MV-4-11 (cell line): ENCODE measurements at places on chromosomes 6 and 20.

DNA sequence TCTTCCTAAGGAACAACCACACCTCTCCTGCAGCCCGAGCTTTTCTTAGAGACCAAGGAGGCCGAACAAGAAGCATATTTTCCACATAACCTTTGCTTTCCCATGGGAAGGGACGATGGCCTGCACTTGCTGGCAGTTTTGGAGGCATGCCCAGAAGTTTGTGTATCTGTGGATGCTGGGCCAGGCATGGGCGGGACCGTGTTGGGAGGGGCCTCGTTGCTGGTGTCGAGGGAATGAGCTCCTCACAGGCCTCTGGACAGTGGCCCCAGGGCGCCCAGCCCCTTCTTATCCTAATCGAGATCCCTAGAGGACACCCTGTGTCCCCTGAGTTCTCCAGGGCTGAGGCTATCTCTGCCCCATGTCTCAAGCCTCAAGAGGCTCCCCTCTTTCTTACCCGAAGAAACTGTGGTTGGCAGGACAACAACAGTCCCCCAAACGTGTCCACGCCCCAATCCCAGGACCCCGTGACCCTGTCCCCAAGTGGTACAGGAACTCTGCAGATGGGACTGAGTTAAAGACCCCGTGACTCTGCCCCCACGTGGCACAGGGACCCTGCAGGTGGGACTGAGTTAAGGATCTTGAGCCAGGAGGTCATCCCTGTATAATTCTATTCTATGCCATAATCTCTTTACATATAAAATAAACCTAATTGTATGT lies 99.5 kb upstream of the BHLHE23 start:
- no peak for DNase-seq

DNA sequence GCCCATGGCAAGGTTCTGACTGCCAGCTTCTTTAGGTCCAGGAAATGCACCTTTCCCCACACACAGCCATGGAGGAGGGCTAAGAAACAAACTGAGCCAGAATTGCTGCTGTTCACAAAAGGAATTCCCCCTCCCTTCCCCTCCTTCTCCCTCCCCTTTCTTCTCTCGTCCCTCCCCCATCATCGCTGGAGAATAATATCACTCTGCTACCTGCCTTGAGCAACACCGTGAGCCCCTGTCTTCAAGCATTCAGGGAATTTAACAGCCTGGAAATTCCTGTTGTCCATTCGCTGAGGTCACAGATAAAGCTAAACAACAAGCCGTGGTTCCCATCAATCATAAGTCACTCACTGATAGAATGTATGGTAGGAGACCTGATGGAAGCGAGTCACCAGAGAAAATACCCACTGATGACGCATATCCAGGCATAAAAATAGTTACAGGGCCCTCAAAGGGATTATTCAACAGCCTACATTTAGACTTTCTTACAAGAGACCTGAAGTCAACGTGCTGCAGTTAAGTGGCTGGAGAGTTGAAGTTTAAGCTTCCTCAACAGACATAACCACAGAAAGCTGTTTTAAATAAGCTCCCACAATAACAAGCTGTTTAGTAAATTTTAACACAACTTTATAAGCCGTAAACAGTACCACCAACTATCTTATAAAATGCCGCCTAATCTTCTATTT lies 59.7 kb downstream of the HIVEP2 start:
- DNase-seq: peak; percentile 72

GRCh38 chr6:156260815-156261214 lies 516.4 kb upstream of the ARID1B start:
- DNase-seq: no peak

GRCh38 chr6:57302477-57302876 lies 15.0 kb upstream of the PRIM2 start:
- DNase-seq: no peak

- peak; percentile 58 for DNase-seq
These were observed 10.0 kb upstream of the PFDN4 start for GRCh38 chr20:54197621-54198604.

- peak; percentile 21 for DNase-seq
These were observed 2.1 kb downstream of the VEGFA start for GRCh38 chr6:43771858-43772680.

GRCh38 chr6:82178077-82178758 lies 69.3 kb downstream of the IBTK start:
- peak; percentile 8 for DNase-seq

GRCh38 chr6:64146094-64146493 lies 510.5 kb downstream of the PHF3 start:
- DNase-seq: no peak

GRCh38 chr6:79071547-79071946 lies 6.5 kb downstream of the PHIP start:
- no peak for DNase-seq

DNA sequence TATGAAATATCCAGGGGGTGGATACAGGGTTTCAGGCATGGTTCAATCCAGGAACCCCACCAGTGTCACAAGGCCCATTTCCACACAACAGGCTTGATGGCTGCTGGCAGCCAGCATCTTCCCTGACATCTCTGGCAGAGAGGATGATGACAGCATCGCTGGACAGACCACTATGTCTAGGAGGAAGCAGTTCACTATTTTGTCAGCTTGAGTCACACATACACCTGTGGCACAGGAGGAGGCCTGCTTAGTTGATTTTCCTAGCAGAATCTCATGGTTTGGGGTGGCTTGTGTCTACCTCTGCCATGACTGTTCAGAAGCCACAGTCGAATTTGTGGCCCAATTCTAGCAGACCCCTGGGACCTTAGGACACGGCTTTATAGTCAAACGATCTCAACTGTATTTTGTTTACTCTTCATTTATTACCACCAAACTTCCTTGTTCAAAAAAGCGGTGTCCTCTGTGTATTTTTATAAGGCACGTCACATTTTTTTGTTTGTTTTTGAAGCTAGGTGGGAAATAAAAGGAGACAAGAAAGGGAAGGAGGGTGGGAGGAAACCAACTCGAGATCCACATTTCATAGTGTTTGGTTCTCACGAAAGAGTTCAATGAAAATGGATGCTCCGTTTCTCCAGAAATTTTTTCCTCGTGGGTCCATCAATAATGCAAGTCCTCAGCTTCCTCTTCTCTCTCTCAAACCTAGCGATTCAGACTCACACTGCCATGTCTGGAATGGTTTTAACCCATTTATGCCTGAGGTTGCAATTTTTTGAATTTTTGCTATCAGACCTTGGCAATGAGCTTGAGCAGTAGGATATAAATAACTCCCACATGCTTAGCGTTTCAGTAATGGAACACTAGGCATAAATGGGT lies 94.4 kb downstream of the TOX2 start:
- no peak for DNase-seq

GRCh38 chr6:20722455-20722854 lies 188.2 kb downstream of the CDKAL1 start:
- no peak for DNase-seq

- no peak for DNase-seq
These were observed 457.8 kb downstream of the EPM2A start for GRCh38 chr6:145277358-145278086.

DNA sequence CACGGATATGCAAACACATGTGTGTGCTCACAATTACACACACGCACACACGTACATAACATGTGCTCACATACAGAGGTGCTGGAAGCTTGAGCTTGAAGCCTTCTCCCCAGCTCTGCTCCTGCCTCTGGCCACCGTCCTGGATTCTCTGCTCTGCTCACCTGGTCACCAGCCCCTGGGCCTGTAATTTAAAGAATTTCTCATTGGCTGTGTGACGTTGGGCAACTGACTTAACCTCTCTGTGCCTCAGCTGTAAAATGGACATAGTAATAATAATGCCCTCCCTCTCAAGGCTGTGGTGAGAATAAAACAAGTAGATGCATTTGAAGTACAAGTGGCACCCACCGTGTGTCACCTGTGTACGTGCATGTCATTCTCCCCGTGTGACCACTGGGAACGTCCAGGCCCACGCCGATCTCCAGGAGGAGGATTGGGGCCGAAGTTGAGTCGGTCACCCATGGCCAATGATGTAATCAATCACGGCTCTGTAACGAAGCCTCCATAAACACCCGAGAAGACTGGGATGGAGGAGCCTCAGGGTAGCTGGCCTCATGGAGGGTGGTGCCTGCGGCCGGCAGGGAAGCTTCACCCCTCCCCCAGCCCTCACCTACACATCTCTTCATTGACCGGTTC lies 160.9 kb upstream of the AFDN start:
- DNase-seq: no peak

- DNase-seq: peak; percentile 8
These were observed 21.7 kb downstream of the SEC63 start for GRCh38 chr6:107936162-107936909.

- no peak for DNase-seq
These were observed 2.2 kb downstream of the UBR2 start for GRCh38 chr6:42565823-42566613.

- DNase-seq: no peak
These were observed 22.0 kb upstream of the L3MBTL3 start for GRCh38 chr6:129996387-129996786.

DNA sequence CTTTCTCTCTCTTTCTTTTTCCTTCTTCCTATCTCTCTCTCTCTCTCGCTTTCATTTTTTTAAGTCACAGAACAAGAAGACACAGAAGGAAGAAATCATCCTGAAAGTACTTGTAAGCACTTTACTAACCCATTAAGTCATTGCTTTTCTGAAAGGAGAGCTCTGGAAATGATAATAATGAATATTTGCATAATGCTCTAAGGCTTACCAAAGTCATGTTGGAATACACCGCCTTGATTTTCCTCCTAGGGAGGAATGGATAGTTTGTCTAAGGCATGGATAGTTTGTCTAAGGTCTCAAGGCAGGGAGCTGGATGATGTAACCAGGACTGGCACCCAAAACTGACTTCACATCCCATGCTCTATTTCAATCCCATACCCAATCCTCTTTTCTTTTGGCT lies 12.9 kb upstream of the CTCFL start:
- DNase-seq: no peak

DNA sequence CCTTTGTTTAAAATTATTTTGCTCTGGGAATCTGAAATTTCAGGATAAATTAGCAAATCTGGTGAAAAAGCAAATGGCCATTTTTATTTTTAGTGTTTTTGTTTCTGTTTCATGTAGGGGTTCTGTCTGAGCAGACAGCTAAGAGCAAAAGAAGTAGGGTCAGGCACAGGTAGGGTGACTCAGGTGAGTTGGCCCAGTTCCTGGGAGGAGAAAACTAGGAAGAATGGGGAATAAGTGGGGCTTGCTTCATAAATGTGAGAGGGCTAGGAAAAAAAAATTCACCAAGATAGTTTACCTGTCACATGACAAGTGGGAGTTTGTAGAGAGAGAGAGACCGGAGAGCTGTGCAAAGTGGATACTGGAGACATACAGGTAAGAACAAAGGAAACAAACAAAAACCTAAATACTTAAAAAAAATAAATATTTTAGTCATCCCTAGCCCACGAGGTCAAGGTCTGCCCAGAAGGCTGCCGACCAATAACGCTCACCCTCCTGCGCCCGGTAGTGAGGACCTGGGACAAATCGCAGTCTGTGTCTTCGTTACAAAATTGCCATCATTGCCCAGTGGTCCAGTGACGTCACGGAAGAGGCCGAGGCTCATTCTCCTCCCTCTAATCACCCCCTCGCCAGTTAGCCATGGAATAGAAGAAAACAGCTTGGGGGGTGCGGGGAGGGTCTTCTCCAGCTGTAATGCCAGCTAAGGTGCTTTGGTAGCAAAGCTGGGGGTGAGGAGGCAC lies 2.3 kb downstream of the THBD start:
- DNase-seq: no peak

GRCh38 chr6:72218125-72218524 lies 331.8 kb downstream of the RIMS1 start:
- DNase-seq: no peak

- DNase-seq: no peak
These were observed 30.7 kb upstream of the MYLIP start for GRCh38 chr6:16098211-16098610.
